ENCODE measurements at places on chromosomes 1 and 21. TPM values are rescaled to one million over a fixed set of nuclear protein-coding genes. Genes with fewer than 3 reads are reported as not detected.

Gene FCRL2
- total RNA-seq = not detected

Gene RPTN
- not detected for total RNA-seq

Gene VASH2
- 3.5 TPM for total RNA-seq

Gene PLA2G2D
- not detected for total RNA-seq

Gene CLDN17
- not detected for total RNA-seq

Gene TEDDM1
- total RNA-seq = not detected

Data from epithelial cell of alveolus of lung (primary cell).